Activated CD4-positive, CD25-positive, alpha-beta regulatory T cell (primary cell): ENCODE measurements at places on chromosomes 7 and 10.

GRCh38 chr7:96708872-96709271, 774 bp downstream of the SEM1 start:
- no peak for DNase-seq

- no peak for DNase-seq
Observed at GRCh38 chr7:2726316-2727018, 38.5 kb downstream of the AMZ1 start.

DNA sequence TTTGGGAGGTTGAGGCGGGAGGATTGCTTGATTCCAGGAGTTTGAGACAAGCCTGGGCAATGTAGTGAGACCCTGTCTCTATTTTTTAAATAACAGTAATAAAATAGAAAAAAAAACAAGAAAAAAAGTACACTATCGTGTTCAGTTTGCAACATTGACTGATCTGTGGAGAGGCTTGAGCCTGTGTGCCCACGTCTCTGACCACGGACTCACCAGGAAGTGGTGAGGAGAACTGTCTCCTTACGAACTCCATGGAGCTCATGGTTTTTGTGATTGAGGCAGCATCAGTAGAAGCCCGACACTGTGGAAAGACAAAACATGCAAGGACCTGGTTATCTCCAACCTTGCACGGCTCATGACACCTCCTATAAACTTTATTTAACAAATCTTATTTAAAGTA, 23.9 kb upstream of the DNAJB6 start:
- DNase-seq, result no peak

DNA sequence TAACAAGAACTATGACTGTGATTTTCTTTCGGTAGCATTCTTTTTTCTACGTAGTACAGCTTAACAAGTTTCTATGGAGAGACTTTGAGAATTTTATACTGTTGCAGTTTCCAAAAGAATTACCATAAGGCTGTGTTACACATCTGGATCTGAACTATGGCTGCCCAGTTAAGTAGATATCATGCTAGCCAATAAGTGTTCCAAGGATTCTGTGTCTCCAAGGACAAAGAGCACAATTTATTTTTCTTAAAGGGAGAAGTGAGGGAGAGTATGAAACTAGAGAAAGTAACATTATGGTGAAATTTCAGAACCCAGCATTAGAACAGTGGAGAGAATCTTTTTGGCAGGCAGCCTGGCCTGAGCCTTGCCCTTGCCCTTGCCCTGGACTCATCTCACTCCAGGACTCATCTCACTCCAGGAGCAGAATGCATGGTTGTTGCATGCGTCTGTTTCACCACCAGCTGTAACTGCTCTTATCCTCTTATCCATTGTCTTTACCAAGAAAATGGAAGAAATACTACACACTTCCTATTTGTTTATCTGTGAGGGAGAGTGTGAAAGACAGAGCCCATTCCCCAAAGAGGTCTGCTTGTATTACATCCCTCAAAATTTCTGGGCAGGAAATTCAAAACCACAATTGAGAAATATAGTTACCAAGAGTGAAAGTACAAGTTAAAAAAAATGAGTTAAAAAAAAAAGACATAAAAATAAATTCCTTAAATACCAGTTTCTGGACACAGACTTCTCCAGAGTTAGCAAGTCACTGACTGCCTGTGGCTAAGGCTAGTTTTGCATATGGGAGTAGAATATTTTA, 1067.5 kb downstream of the NRG3 start:
- DNase-seq, result no peak

DNA sequence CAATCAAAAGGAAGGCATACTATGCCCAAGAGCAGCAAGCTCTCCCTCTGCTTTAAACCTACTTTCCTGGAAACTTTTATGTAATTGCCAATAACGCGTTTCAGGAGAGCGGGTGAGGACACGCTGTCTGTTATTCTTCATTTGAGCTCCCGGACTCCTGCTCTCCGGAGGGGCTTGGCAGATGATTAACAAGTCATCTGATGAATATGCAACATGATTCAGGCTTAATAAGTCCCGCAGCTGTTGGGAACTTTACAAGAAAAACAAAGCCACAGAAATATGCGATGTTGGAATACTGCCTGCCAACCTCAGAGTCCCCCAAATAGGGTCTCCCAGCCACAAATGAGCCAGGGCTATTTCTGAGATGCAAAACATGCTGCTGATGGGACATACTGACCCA, 348.0 kb downstream of the GPAM start:
- DNase-seq, result no peak

DNA sequence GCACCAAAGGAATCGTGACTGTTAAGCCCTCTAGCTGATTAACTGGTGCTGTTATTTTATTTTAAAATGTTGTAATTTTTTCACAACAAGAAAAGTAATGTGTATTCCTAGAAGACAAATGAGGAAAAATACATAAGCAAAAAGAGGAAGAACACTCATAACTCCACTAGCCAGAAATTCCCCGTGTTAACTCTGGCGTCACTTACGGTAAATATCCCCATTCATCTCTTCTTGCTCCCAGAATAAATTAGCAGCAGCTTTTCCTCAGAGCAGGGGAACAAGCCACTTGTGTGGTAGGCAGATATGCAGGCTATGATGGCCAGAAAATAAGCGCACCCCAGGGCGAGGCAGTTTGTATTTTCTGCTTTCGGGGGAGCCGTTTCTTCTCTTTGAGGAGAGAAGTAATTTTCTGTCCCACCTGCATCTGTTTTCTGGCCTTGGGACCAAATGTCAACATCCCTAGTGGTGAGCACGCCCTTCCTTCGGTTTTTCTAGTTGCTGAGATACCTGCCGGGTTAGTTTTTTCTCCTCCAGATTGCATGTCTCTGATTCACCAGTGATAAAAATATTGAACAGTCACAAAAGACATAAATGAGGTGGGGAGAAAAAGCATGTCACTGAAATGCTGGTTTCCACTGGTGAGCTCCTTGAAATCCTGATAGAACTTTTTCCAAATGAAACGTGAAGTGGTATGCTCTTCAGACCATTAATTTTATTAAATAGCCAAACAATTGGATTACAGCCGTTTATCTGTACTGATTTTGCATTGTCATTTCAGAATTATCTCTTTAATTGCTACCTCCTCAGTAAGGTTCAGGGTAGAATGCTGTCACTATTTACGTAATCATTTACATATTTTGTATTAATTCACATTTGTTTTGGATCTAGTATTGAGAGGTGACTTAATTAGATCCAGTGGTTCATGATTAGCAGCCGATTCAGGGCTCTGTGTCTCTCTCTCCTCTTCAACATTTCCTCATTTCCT, 268.1 kb downstream of the CAMK1D start:
- no peak for DNase-seq

- DNase-seq, result no peak
Observed at GRCh38 chr7:44709945-44710596, 38.6 kb upstream of the ZMIZ2 start.

DNA sequence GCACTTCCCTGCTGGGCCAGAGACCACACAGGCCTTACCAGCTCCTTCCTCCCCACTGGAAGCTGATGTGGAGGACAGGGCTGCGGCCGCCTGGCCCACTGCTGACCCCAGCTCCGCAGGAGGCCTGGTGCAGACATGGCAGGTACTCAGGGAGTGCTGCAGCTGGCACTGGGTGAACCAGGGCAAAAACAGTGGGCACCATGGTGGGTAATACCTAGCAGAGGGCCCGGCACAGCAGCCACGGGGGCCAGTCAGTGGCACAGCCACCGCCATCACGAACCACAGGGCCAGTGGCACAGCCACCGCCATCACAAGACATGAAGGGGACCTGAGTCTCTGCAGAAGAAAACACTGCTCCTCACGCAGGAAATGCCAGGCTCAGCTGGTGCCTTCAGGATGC, 152.6 kb upstream of the PPP2R2D start:
- no peak for DNase-seq

GRCh38 chr10:124198125-124198501, 104.7 kb upstream of the CHST15 start:
- DNase-seq, result no peak

DNA sequence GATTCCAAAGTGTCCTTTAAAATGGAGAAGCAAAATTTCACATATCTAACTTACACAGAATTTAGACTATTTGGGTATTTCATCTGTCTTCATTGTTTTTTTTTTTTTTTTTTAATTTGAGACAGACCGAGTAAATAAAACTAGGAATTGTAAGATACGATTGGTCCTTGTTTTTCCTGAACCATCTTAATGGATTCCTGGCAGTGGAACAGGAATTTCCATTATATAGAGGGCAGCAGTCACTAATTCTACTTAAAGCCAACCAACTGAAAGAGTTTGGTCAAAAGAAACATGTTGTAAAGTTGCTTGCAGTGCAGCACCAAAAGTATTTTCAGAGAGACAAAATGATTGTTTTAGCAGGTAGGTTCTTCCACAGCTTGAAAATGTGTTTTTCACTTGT, 72.5 kb upstream of the HGF start:
- DNase-seq, result no peak

DNA sequence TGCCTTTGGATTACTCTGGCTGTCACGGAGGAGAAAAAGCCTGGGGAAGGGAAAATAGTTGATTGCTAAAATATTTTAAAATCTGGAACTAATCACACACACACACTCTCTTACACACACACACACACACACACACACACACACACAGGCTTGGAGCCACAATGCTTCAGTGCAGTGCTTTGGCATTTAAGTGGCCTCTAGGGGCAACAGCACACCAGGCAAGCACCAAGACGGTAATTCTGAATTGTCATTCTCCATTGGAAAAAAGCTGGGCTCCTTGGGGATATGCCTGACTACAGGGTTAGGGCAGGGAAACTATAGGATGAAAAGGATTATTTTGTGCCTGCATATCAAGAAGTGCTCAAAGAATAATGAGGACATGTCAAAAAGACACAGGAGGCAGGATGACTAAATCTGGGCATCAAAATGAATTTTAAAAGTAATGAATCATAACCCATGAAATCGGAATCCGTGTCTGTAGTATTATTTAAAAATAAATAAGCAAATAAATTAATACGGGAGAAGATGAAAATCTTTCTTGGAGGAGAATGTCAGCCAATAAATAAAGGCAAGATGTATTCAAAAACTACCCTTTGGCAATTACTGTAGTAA, 30.4 kb upstream of the DDC start:
- no peak for DNase-seq

- no peak for DNase-seq
Observed at GRCh38 chr7:97697396-97697795, 34.5 kb upstream of the TAC1 start.

- DNase-seq, result no peak
Observed at GRCh38 chr10:76778914-76779795, 858.5 kb downstream of the KCNMA1 start.

GRCh38 chr10:113177156-113177935, 227.3 kb downstream of the TCF7L2 start:
- DNase-seq, result no peak

DNA sequence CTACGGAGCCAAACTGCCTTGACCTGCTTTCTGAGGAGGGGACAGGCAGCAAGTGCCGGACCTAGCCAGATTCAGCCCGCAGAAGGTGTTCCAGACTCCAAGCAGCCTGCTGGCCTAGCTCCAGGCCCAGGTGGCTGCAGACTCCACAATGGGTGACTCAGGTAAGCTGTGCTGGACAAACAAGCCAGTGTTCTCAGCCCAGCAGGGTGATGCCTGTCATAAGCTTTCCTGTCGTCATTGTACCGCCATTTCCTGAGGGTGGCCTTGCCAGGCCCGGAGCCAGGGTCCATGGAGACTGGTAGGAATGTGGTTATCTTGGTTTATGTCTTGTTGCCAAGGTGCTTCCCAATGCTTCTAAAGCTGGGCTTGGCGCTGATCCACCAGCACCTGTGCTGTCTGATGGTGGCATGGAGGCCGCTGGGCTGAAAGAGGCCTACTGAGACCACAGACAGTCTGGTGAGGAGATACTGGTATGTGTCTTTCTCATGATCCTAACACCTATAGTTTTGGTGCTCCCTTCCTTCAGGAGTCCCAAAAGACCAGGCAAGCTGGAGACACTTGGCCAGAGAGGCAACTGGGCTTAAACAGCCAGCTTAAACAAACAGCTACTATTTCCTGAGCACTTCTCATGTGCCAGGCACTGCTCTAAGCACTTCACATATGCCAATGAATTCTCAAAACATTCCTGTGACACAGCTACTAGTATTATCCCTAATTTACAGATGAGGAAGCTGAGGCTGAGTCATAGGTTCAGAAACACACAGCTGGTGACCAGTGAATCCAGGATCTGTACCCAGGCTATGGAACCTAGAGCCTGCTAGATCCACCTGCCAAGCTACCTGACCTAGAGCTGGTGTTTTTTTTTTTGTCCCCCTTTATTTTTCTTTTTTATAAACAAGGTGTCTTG, 42.0 kb downstream of the ZC3HC1 start:
- no peak for DNase-seq

DNA sequence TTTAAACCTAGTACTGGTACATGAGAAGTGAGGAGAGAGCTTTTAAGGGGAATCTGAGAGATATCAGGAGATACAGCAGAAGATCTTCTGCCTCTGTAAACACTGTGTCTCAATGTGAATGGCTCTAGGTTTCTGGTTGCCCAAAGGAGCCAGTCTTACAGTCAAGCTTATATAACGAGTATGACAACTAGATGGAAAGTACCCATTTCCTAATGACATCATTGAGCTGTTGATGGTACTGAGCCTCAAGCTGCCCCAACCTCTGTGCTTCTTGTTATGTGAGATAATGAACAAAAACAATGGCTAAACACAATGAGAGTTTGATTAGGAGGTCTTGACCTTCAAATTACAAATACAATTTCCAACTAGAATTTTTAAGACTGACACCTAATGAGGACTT, 451.5 kb downstream of the SORCS1 start:
- no peak for DNase-seq

- DNase-seq, result no peak
Observed at GRCh38 chr7:1087465-1087814, 473 bp upstream of the GPER1 start.

GRCh38 chr7:41298409-41298808, 404.5 kb downstream of the INHBA start:
- DNase-seq, result no peak

DNA sequence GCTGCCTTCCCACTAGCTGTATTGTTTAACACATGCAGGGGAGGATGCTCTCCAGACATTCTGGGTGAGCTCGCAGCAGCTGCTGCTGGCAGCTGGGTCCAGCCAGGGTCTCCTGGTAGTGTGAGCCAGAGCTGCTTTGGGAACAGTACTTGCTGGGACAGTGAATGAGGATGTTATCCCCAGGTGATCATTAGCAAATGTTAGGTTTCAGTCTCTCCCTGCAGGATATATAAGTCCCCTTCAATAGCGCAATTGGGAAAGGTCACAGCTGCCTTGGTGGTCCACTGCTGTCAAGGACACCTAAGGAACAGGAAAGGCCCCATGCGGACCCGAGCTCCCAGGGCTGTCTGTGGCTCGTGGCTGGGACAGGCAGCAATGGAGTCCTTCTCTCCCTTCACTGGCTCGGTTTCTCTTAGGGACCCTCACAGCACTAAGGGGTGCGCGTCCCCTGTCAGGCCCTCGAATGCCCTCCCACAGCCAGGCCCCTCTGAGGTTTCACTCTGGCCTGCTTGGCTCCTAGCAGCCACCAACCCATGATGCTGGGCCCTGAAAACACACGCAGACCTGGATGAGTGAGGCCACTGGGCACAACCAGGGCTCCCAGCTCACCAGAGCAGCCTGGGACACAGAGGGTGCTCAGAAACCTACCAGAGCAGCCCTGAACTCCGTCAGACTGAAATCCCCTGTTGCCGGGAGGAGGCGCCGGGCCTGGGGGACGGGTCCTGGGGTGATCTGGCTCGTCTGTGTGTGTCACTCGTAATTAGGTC, 173.0 kb upstream of the LANCL2 start:
- no peak for DNase-seq
